ENCODE measurements at places on chromosomes 16 and 17. TPM values are rescaled to one million over a fixed set of nuclear protein-coding genes. Genes with fewer than 3 reads are reported as not detected.

DNA sequence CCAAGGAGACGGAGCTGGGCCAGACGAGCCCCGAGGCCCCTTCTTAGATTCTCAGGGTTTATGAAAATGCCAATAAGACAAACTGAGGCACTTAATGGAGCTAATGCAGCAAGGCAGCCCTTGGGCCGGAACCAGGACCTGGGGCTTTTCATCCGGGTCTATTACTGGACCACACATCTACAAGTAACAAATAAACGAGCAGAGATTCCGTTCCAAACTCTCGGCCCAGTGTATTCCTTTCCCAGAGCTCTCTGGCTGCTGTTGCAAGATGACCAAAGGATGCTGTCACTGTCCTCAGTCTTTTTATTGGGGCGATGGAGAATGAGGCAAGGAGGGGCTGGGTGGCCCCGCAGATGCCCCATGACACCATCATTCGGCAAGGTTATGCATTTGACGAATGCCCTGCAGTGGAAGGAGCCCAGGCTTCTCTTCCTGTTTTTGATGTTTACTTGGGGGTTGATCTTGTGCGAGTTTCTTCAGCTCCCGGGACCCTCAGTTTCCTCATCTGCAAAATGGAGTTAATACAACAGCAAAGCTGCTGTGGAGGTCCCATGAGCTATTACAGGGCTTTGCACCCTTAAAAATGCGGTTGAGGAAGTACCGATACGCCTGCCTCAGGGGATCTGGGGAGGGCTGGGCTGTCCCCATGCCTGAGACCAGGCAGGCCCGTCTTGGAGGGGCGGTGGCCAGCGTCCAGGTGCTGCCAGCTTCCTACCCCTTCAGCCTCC, 1.1 kb upstream of the NTN1 start:
- DNase-seq = no peak

FKBP10 gene
- 0.92 TPM for total RNA-seq

DNA sequence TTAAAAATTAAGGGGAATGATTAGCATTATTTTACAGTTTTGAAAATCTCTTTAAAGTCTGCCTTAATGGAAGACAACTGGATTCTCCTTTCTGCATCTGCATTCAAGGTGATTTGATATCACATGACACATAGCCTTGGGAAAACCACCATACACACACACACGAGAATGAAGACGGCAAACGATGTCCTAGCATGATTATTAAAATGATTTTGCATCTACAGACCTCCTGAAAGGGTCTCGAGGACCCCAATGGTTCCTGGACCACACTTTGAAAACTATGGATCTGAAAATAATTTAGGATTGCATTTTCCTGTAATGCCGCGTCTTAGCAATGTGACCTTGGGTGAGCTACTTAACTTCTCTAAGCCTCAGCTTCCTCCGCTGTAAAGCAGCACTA, 11.8 kb upstream of the CHST4 start:
- DNase-seq = no peak

DNA sequence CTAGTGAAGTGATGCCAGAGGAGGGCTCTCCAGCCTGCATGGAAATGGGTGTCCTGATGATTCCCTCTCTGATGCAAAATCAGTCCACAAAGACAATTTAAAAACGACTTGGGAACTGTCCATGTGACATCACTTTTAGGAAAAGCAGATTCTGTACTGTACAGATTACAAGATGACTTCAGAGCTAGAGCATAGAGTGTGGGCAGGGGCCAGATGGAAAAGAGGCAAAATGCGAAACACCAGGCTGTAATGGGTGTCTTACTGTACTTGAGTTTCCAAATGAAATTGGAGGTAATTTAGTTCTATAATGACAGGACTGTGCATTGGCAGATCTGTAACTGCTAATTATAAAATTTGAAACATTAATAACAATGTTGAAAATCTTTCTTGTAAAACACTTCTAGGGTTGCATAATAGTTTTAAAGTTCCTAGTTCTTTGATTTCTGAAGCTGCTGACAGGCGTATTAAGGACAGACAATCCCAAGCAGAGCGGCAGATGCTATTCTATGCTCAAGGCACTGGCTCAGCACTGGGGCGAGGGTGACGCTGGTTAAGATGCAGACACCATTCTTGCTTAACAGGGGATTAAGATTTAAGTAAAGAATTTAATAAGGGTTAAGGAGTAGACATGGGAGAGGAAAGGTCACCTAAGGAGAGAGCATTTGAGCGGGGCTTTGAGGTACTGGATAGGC, 29.6 kb downstream of the OGFOD1 start:
- DNase-seq = no peak

SGCA gene
- not detected for total RNA-seq

- DNase-seq = no peak
These were observed 47.4 kb downstream of the CEP95 start for GRCh38 chr17:64554028-64554637.
